ENCODE measurements at places on chromosomes 4 and X.

- peak; percentile 44 for DNase-seq
Observed at GRCh38 chr4:158914218-158914617, 145.4 kb downstream of the FNIP2 start.

DNA sequence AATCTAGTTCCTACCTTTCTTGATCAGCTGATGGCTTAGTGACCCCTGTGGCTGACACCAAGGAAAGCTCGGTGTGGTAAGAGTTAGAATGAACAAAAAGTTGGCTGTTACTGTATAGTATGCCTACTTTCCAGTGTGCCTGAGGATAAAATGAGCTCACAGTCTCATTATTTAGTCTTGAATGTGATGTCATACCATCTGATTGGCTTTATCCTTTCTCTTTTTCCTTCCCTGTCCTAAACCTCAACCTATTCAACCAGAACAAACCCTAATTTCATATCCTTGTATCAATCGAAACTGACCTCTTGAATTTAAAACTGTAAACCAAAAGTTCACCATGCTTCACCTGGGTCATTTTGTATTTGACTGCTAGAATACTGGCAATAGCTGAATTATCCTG is 156.4 kb downstream of the PPARGC1A start:
- DNase-seq: no peak

- DNase-seq: no peak
Observed at GRCh38 chrX:154056770-154057241, 37.1 kb upstream of the IRAK1 start.

DNA sequence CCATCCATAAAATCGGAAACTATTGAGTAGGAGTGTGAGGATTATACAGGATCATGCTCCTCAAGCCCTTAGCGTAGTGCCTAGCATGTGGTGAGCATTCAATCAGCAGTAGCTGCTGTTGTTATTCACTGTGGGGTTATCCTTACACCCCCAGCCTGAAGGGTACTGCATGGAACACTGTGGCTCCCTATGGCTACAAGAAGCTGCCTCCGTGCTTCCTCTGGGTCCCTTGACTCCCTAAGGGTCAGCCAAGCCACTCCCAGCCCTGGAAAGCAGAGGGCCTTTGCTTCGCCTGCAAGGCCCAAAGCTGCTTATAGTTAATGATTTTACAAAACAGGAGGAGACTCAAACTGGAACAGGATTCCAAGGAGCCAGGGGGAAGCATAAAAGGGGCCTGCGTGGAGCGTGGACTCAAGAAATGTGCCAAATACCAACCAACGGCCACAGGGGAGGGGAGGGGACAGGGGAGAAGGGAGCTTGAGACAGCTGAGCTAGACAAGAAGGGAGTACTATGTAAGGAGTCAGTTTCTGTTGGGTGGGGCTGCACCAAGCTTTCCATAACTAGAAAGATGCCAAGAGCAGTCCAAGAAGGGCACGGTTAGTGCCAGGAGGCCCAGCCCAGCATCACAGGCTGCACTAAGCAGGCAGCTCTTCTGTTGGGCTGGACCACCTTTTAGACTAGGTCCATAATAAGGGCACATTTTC is 15.9 kb downstream of the SEPTIN6 start:
- DNase-seq: no peak

GRCh38 chr4:76373919-76374552 is 46.9 kb downstream of the CCDC158 start:
- no peak for DNase-seq

DNA sequence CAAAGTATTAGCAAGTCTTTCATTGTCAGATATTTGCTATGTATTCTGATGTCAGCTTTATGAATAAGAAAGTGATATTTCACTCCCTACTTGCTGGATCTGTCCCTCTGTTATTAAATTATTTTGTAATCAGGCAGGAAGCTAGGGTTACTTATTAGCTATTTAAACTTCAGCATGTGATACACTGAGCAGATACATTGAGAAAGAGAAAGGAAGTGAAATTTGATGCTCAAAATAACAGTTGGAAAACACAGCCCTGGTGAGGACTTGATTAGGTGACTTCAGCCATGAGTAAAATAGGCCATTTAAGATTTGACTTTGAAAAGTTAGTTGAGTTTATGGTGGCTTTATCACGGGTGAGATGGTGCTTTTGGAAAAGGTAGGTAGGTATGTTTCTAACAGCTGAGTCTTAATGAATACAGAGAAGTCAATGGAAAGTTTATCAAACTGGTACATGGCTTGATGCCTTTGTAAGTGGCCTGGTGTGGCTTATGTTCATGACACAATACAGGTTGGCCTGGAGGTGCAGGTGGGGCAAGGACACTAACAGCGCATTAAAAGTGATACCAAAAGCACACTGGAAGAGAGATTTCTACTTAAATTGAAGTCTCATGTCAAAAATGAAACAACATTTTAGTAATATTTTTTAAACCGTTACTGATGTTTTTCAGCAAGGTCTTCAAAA is 321.2 kb upstream of the SPOCK3 start:
- peak; percentile 32 for DNase-seq

GRCh38 chr4:95248720-95249425 is 299.9 kb downstream of the UNC5C start:
- DNase-seq: no peak

DNA sequence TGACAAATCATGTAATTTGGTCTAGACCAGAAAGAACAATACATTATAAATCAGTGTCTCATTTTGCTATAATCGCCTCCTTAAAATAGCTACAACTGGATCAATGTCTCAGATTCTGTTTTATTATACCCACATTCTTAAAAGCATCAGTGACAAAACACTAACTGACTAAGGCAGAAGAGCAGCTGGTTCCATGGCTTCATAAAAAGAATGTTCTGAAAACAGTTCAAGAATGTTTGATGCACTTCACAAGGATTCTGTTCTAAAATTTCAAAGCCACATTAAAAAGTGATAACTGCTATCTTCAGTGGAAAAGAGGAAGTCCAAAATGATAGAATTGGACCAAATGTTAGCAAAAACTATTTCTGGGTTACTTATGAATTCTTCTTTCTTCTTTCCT is 69.8 kb downstream of the COL25A1 start:
- no peak for DNase-seq

DNA sequence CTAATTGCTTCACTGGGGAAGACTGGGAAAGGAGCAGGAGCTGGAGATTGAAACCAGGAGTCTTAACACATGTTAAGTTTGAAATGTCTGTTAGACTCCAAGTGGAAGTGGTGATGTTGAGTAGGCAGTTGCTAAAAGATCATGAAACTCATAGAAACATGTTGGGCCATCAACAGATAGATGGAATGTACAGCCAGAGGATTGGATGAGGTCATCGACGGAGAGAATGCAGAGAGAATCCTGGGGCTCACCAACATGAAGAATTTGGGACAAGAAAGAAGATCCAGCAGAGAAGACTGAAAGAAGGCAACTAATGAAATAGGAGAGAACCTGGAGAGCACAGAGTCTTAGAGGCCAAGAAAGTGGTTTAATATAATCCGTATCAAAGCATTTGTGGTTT is 19.4 kb upstream of the TSPAN5 start:
- DNase-seq: no peak

GRCh38 chr4:119271361-119272085 is 50.4 kb downstream of the FABP2 start:
- no peak for DNase-seq

Measured in epithelial cell of proximal tubule (primary cell).